ENCODE measurements at places on chromosomes 6 and 20.

DNA sequence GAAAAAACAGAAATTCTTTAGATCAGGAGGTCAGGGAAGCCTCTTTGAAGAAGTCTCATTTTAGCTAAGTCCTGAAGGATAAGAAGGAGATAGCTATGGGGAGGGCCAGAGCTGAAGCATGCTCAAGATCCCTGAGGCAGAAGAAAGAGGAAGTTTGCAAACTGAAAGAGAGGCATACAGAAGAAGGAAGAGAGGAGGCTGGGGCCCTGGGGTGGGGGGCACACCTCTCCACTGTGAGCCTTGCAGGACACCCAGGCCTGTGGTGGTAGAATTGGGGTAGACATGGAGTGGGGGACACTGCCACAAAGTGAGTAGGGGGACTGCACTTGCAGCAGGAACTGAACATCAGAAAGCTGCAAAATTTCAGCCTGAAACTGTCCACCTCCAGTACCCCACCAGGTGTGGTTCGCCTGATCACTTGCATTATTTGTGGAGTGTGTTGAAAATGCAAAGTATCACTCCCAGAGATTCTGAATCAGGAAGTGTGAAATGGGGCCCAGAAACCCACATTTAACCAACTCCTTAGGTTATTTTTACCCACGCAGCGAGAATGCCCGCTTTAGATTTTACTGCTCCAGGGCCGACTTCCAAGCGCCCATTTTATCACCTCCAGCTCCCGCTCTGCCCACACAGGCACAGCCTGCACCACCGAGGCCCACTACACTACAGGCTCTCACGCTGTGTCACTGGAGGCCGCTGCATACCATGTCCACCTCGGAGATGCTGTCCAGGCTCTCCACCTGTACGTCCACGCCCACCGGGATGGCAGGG, 44.0 kb downstream of the GABRR2 start:
- no peak for DNase-seq

GRCh38 chr6:33761922-33762629, 15.4 kb upstream of the IP6K3 start:
- DNase-seq: no peak

DNA sequence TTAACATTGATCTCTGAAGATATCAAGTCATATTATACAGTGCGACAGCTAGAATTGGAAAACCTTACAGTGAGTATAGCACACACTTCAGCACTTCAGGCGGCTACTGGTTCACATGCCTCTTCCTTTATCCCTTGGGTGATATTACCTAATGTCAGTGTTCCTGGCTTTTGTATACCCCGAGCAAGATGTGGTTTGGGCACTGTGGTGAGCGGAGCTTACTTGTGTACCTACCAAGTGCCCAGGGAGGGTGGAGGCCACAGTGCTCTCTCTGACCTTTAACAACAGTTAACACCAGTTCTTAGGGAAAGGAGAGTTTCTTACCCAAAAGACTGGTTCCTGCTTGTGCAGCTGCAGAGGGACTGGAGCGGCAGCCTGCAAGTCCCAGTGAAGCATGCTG, 64.4 kb downstream of the PTPN1 start:
- DNase-seq: no peak

- DNase-seq: no peak
Measured at GRCh38 chr6:113634352-113635163, 222.6 kb upstream of the MARCKS start.

DNA sequence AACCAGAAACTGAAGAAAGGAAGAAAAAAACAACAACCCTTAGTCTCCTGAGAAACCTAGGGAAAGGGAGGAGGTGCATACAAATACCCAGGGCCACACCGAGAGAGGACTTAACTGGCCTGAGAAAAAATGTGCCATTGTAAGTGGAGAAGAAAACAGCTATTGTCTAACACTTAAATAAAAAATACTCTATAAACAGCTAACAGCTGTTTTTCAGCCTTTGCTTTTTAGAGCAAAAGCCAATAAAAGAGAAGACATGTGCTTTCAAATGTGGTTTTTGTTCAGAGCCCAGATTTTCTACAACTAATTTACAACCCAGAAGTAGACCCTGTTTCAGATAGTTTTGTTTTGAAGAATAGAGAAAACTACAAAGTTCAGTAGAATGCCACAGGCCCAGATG, 56.0 kb upstream of the SLC22A16 start:
- no peak for DNase-seq

GRCh38 chr6:41027241-41027640, 11.8 kb downstream of the UNC5CL start:
- DNase-seq: no peak

DNA sequence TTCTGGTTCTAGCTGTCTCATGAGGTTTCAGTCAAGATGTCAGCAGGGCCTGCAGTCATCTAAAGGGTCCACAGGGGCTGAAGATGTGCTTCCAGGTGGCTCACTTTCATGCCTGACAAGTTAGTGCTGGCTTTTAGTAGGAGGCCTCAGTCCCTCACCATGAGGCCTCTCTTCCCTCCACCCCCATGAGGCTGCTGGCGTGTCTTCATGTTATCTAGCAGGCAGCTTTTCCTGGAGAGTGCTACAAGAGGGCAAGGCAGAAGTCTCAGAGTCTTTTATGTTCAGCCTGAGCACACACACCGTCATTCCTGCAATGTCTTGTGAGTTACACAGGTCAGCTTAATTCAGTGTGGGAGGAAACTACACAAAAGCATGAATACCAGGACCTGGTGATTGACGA, 769.9 kb downstream of the HDGFL1 start:
- no peak for DNase-seq

DNA sequence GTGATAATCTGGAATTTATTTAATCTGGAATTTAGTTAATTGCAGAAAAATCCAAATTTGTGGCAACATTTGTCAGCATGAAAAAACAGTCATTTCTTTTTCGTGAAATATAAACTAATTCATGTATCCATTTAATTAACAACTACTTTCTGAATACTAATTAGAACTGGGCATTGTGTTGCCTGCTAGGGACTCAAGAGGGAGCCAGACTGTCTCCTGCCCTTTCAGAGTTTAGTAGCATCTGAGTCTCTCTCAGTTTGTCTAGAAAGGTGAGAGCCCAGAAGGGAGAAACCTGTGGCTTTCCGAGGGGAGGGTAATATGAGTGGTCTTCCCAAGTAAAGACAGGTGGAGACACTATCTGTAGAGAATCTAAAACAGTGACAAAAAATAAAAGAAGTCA, 210.9 kb upstream of the HDDC2 start:
- no peak for DNase-seq

- DNase-seq: no peak
Measured at GRCh38 chr6:117118490-117118889, 146.9 kb upstream of the VGLL2 start.

DNA sequence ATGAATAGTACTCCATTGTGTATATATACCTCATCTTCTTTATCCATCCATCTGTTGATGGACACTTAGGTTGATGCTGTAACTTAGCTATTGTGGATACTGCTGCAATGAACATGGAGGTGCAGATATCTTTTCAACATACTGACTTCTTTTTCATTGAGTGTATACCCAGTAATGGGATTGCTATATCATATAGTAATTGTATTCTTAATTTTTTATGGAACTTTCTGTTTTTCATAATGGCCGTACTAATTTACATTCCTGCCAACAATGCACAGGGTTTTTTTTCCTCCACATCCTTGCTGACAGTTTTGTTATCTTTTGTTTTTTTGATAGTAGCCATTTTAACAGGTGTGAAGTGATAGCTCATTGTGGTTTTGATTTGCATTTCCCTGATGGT, 5.2 kb downstream of the CCN2 start:
- no peak for DNase-seq

- DNase-seq: no peak
Measured at GRCh38 chr6:147787417-147787816, 278.9 kb downstream of the SAMD5 start.

DNA sequence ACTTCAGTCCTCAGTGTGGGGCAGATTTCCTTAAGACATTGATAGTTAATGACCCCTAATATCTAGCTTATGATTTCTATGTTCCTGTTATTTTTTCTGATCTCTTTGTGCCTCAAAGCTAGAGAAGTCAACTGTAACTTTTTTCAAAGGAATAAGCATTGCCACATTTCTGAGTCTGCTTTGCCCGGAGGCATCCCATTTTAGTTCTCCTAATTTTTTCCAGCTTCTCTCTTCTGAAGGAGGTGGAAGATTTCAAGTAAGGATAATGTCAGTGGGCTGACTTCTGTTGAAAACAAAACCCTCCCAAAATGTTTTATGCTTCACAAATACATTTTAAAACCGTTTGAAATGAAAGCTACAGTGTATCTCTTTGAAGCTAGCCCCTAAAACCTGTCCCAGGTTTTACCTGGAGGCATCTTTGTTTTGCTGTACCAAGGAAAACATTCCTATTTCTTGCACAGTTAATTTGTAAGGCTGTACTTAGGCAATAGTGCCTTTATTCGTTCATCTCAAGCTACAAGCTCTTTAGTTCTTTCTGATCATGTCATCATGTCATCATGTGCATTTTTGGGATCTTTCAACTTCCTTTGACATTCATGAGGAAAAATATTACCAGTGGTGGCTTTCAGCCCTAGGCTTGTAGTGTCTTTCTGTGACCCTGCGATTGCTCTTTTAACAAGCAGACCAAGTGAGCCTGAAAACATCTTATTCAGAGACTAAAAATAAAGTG, 45.7 kb downstream of the TSPYL4 start:
- DNase-seq: no peak

DNA sequence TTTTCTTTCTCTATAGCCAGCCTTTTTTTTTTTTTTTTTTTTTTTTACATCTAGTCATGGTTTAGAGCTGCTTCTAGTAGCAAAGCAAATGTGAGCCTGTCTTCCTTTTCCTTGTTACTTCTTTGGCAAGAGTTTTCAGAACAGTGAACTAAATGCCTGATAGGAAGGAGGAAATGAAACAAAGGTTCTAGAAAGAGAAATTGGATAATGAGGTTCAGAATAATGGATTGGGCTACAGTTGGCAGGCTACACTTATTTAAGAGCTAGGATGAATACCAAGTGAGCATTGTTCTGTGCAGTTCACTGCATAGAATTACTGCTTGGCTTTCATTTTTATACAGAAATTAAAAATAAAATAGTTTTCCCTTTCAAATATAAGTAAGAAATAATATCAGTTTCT, 78.6 kb downstream of the HIVEP1 start:
- no peak for DNase-seq

GRCh38 chr6:150775415-150776203, 89.9 kb upstream of the MTHFD1L start:
- no peak for DNase-seq

DNA sequence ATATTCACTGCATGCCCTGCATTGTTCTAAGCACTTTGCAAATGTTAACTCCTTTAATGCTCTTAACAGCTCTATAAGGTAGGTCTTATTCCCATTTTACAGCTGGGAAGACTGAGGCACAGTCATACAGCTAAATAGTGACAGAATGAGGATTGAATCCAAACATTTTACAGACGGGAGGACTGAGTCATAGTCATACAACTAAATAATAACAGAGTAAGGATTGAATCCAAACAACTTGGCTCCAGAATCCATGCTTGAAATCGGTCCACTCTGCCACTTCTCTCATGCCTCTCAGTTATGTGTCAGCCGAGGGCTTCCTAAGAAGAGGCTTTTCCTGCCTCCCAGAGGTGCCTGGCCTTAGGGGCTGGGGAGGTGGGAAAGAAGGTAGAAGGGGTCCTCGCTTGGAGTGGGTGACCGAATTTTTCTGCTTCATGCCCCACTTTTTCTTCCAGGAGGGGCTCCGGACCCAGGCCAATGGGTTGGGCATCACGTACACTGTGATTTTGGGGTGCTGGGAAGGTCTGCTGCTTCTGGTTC, 137.4 kb upstream of the RNF24 start:
- no peak for DNase-seq

- no peak for DNase-seq
Measured at GRCh38 chr20:54250691-54251090, 42.8 kb downstream of the PFDN4 start.

DNA sequence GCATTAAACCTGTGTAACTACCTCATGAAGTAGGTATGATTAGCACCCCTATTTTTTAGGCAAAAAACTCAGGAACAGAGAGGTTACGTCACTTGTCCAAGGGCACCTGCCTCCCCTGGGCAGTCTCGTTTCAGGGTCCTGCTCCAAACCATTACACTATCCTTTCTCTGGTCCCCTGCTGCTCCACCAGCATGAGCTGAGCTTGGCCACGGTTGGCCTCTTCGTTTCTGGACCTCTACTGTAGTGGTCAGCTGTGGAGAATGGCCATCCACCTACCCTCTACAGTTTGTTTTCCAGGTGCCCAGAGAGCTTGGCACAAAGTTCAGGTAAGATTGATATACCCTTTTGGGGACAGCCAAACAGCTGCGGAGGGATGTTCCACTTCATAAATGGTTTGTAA, 16.8 kb downstream of the COX4I2 start:
- DNase-seq: no peak

DNA sequence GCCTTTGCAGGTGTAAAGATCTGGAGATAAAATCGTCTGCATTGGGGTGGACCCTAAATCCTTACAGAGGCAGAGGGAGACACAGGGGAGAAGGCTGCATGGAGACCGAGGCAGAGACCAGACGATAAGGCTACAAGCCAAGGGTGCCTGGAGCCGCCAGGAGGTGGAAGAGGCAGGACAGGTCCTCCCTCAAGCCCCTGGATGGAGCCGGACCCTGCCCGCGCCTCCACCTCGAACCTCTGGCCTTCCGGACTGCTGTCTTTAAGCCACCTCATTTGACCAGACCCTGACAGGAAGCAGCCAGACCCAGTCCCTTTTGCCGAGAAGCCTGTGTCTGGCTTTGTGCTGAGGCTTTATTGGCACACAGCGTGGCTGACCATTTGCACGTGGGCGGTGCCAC, 183.8 kb downstream of the TAF4 start:
- DNase-seq: no peak

GRCh38 chr20:36666181-36666740, 20.3 kb upstream of the SLA2 start:
- no peak for DNase-seq

DNA sequence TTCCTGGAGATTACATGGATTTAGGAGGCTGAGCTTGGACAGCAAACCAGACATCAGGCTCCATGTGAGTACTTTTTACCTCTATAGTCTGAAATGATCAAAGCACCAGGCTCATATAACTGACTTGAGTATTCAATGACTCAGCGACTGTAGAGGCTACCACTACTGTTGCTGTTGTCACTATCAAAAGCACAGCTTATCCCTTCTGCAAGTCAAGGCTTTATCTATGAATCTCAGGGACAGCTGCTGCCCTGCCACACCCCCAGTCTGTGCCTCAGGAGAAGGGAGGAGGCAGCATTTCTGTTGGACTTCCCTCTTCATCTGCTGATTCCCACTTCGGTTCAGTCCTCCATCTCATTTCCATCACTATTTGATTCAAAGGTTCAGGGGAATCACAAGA, 80.5 kb upstream of the CNR1 start:
- DNase-seq: no peak

DNA sequence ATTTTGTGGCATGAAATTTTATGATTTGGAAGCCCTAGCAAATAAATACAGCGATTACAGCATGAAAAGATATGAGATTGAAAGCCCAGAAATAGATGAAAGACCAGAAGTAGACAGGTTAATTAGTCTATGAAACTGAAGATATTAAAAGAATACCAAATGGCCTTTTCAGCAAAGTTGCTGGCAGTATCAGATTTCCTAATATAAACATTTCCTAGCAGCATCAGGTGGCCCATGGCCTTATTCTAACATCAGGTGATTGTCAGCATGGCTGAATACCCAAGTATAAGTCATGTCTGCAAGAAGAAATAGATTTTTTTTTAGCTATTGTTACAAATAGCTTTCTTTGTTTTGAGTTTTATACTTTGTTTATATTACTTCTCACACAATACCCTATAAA, 93.2 kb downstream of the CLVS2 start:
- DNase-seq: no peak
